ENCODE measurements at places on chromosomes 4 and X.

- no peak for DNase-seq
Observed at GRCh38 chrX:119682019-119682989, 10.7 kb downstream of the SEPTIN6 start.

- no peak for DNase-seq
Observed at GRCh38 chrX:143165778-143166177, 140.1 kb downstream of the SPANXN4 start.

DNA sequence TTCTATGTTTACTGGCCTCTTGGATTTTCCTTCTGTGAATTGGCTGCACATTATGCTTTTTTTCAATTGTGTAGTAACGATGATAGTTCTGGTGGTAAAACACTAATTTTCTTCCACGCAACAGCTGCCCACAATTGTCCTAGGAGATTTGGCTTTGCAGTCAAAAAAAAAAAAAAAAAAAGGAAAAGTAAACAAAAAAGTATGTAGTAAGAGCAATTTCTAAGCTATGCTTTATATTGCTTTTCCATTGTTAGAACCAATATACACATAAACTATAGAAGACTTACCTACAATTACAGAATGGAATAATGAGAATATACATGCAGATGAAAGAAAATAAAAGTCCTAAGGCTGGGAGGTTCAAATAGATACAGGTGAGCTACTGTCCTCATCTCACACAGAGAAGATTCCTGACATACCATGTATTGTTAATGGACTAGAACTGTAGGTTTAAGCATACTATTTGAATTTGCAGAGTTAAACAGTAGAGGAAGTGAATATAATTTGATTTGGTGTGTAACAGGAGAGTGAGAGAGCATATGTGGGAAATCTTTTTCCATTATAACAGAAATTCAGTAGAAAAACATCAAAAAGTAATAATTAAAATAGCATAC, 976.2 kb downstream of the RAB28 start:
- DNase-seq, result no peak

DNA sequence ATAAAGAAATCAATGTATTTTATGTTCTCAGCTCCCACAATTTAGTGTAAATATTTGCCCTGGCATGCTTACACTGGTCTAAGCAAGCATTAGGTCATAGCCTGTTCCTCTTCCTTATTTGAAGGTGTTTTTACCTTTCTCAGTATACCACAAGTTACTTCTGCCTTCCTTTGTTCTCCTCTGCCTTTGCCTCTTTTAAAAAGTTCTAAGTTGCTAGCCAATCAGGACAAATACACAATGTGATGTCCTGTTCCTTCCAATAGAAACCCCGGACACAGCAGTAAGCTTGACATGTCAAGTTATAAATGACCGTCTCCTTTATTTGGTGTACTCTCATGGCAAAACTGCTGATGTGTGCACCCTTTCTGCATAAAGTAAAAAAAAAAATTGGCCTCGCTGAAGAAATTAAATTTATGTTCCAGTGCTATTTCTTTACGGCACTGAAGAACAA, 49.4 kb downstream of the UGT2B10 start:
- DNase-seq, result no peak

DNA sequence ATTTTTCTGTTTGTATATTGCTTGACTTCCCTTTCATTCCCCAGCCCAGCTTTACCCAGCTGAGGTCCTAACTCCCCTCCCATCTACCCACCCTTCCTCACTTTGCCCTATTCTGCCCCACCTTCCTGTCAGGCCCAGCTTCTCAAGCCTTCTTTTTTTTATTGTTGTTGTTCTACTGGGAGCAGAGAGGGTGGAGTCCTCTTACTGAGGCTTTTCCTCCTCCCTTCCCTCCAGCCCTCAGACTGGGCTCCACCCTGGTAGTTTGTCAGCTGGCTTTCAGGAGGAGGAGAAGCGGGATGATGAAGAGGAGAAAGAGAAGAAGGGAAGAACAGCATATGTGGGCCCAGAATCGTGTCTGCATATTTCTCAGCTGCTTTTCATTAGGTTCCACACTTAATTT, 3.2 kb upstream of the KLF8 start:
- no peak for DNase-seq

DNA sequence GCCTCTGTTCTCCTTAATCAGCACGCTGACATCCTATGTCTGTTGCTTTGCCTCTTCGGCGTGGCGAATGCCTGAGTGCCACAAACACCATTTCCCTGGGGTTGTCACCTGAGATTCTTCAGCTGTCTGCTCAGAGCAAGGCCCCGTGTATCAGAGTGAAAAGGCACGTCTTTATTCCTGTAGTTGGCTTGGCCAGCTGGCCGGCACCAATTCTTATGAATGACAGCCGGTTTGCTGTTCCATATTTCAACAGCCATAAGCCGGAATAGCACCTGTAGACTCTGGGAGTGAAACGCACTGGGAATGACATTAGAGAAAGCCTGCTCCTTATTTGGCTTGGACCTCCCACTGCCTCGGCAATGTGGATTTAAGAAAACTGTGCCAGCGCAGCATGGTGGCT, 89.3 kb downstream of the MGST2 start:
- no peak for DNase-seq

GRCh38 chr4:184100297-184100885, 117.3 kb downstream of the ENPP6 start:
- DNase-seq, result peak; percentile 64

DNA sequence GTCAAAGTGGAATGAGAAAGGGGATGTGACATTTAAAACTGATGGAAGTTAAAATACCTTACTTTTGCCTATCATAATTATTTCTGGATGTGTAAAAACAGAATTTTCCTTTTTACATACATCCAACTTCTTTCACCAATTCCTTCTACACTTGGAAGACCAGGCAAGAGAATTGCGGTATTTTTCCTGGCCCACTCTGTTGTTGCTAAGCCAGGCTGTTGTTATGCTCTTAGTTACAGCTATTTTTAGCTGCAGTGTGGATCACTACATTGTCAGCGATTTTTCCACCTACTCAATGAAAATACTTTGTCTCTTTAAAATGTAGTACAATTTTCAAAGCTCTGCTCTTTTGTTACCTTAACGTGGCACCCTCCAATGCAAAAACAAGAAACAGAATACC, 43.4 kb downstream of the NKX6-1 start:
- DNase-seq, result no peak

DNA sequence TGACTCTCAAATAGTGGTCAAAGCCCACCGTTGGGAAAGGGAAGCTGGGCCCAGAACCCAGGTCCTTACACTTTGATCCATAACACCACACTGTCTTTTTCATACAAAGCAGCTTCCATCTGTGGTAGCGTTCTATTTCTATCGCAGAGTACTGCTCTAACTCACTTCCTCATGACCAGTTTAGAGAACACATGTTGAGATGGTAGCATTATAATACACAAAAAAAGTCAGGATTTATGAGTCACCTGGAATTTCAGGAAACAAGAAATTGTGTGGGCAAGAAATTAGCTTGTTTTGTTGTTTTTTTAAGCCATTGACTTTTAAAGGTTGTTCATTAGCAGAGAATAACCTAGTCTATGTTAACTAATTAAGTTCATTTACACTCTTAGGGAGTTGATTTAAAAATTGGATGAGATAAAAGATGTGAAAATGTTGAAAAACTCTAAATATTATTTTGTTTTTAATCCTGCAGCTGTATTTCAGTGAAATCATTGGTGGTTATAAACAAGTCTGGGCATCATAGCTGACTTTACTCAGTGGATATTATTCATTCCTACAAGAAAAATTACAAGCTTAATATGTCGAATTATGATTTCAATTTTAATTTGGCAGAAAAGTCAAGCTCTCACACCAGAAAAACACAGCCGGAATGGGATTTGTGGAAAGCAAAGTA, 1011.1 kb upstream of the HS3ST1 start:
- no peak for DNase-seq

GRCh38 chrX:117641913-117642656, 474.5 kb downstream of the KLHL13 start:
- no peak for DNase-seq

DNA sequence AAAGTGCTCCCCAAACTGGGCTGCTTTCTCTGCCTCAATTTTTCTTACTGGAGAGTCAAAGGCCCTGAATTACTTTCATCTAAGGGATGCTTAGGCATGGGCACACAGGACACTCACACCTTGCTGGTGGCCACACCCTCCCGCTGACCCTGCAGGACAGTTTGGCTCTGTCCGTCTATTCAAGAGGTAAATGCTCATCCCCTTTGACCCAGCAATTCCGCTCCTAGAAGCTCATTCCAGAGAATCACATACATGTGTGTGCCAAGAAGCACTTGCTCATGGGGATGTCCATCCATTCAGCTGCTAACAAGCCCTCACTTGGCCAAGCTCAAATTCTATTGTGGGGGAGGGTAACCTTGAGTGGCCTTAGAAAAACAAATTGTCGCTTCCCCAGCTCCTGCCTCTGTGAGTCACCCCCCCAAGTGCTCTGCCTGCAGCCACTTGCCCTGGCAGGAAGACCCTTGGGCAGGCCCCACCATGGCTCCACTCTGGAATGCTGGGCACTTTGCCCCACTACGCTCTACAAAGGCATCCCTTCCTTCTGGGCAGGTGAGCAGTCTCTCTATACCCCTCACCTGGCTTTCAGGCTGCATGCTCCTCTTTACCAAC, 54.5 kb downstream of the HTRA3 start:
- peak; percentile 26 for DNase-seq

DNA sequence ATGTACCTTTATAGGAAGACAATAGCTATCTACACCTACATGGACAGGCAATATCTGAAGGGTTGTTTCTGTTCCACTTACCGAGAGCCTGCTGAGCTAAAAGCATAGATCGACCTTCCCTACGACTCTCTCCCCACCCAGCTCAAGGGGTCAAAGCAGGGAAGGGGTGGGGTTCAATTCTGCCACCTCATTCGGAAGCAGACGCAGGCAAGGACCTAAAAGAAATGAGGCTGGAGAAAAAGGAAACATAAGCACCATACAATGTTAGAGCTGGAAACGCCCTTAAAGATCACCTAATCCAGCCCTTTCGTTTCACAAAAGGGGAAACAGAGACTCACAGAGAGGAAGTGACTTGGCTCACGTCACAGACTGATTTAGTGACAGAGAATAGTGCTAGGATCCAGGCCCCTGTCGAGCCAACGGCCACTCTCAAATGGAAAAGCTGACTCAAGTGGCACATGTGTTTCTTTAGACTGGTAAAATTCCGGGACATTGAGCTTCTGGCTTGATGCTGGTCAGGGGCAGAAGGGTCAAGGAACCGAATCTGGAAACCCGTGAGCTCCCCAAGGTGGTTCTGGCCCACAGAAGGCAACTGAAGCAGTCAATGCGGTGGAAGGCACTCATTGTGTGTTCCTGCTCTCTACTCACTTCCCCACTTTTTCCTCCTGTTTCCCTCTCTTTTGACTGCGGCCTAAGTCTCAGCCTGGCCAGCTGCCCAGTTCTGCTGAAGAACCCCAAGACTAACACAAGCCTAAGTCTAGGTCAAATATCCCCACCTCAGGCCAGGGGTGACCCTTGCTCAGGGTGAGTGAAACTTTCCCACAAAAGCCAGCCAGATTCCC, 7.5 kb downstream of the SEPTIN6 start:
- no peak for DNase-seq

DNA sequence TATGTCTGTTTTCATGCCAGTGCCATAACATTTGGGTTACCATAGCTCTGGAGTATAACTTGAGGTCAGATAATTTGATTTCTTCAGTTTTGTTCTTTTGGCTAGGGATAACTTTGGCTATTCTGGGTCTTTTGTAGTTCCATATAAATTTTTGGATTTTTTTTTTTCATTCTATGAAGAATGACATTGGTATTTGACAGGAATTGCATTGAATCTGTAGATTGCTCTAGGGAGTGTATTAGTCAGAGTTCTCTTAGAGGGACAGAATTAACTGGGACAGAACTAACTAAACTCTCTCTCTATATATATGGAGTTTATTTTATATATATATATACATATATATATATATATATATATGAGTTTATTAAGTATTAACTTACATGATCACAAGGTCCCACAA, 32.2 kb upstream of the SLIT2 start:
- DNase-seq, result no peak

GRCh38 chrX:153623310-153624029, 23.5 kb upstream of the DUSP9 start:
- DNase-seq, result no peak

DNA sequence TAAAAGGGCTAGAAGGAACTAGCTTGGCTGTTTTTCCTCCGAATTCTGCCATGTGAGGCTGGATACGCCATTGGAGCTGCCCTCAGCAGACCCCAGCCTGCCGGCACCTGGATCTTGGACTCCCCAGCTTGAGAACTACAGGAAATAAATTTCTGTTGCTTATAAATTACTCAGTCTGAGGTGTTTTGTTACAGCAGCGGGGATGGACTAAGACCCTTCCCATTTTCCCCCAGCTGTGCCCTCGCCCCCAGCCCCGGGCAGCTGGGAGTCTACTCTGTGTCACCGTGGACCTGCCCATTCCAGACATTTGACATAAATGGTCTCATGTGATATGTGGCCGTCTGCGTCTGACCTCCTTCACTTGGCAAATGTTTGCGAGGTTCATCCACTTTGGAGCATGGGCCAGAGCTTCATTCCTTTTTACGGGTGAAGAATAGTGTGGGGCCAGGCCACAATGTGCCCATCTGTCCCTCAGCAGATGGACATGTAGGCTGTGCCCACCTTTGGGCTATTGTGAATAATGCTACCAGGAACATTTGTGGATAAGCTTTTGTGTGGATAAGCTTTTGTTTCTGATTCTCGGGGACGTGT, 30.7 kb upstream of the SPON2 start:
- no peak for DNase-seq

GRCh38 chrX:47200385-47201150, 6.9 kb downstream of the UBA1 start:
- DNase-seq, result no peak

DNA sequence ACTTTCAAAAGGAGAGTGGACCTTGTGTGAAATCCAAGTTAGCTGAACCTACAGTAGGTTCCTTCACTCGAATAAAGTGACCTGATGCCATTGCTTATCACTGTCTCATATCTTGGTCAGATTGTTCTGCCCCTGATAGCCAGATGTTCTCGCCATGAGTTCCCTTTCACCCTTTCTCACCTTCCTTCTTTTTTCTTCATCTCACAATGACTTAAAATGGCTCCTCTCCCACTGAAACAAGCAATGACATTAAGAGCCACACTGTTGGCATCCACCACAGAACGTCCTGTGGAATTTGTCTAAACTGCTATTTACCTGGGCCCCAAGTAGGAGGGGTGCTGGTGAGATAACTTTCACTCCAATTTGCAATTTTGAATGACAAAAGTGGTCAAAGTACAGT, 227.6 kb upstream of the PPP1R2C start:
- DNase-seq, result no peak

GRCh38 chr4:158102904-158103303, 69.9 kb downstream of the GASK1B start:
- DNase-seq, result no peak

GRCh38 chr4:77092975-77093374, 17.2 kb upstream of the CCNI start:
- DNase-seq, result no peak

DNA sequence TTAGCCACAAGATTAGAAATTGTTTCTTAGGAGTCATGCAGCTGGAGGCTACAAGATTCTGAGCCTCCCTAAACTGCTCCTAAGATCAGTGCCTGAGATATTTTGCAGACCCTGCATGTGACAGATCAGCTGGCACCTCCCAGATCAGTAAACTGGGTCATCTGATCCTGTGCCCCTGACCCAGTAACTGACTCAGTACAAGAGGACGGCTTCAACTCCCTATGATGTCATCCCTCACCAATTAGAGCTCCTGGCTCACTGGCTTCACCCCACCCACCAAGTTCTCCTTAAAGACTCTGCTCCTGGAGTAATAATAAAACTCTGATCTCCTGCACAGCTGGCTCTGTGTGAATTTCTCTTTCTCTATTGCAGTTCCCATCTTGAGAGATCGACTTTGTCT, 45.4 kb upstream of the PNPLA4 start:
- no peak for DNase-seq

Measured in right forelimb (tissue), 1 donor.